ENCODE measurements at places on chromosomes 6 and 20.

- DNase-seq: no peak
Observed at GRCh38 chr6:13827032-13827431, 12.7 kb upstream of the MCUR1 start.

DNA sequence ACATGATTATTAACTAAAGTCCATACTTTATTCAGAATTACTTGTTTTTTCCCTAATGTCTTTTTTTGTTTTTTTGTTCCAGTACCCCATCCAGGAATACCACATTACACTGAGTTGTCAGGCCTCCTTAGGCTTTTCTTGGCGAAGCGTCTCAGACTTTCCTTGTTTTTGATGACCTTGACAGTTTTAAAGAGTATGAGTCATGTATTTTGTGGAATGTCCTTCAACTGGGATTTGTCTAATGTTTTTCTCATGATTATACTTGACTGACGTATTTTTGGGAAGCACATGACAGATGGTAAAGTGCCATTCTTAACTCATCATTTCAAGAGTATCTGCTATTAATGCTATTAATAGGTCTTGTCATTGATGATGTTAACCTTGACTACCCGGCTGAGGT lies 23.6 kb downstream of the ENPP1 start:
- DNase-seq: peak; percentile 68

GRCh38 chr6:47161176-47161687 lies 119.1 kb upstream of the ADGRF1 start:
- DNase-seq: no peak

GRCh38 chr20:39547546-39548408 lies 585.6 kb downstream of the DHX35 start:
- DNase-seq: no peak

DNA sequence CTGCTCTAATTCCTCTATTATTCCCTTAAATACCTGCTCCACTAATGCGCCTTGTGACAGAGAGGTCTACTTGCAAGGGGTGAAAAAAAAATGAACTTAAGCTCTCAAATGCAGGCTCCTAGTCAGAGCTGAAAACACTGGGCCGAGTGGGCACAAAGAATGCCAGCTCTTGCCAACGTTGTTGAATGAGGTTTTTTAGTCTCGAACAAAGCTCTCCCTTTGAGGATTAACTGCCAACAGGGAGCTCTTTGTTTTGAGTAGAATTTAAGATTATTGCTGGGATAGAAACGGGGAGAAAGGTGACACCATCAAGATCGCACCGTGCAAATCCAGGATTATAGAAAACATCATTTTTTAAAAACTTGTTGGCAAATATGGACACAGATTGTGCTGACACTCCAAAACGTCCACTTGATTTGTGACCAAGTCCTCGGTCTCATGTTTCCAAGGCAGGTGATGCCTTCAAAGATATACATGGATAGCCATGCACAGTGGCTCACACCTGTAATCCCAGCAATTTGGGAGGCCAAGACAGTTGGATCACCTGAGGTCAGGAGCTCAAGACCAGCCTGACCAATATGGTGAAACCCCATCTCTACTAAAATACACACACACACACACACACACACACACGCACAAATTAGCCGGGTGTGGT lies 163.2 kb downstream of the BMP7 start:
- DNase-seq: no peak

DNA sequence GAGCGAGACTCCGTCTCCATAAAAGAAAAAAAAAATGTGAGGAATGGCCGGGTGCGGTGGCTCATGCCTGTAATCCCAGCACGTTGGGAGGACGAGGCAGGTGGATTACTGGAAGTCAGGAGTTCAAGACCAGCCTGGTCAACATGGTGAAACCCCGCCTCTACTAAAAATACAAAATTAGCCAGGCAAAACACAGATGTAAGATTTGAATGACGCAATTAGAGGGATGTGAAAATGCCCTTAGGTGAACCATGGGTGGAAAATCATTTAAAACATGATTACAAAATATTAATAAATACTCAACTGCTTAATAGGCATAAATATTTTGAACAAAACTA lies 20.9 kb downstream of the COL9A3 start:
- no peak for DNase-seq

- DNase-seq: no peak
Observed at GRCh38 chr6:142478117-142478516, 176.3 kb downstream of the ADGRG6 start.

DNA sequence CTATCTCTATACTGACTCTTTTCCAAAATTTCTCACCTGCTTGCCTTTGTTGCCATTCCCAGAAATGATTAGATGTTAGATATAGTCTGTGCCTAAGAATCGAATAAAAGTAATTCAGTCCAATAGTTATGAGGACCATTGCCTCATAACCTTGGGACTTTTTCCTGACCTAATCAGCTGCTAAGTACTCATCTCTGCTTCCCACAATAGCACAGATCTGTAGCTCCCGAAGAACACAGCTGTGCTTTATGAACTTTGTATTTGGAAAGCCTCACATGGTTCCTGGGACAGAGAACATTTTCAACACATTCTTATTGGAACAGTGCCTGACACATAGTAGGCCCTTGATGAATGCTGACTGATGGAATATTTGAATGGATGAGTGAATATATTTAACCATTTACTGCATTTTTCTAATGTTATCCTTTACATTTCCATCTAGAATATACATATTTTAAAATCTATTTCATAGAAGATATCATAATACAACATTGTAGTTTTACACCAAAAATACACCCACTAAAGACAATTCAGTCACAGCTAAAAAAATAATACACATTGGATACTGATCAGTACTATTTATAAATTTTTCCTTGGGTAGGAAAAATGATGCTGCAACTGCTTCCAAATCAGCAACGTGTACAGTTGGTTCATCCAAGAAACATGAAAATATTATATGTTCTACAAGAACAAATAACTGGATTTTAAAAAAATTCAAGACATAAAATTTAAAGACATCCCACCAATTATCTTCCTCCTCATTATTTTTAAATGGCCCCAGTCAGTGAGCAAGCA lies 53.9 kb downstream of the HS3ST5 start:
- no peak for DNase-seq

- no peak for DNase-seq
Observed at GRCh38 chr6:52210227-52210626, 24.1 kb downstream of the IL17A start.

- DNase-seq: no peak
Observed at GRCh38 chr6:34585512-34586061, 29.5 kb upstream of the SPDEF start.
